ENCODE measurements at places on chromosomes 6 and 20. TPM values are rescaled to one million over a fixed set of nuclear protein-coding genes. Genes with fewer than 3 reads are reported as not detected.

The SH3BGRL2 gene
- 27.4 TPM for total RNA-seq

The SIGLEC1 gene
- 0.13 TPM for total RNA-seq

DNA sequence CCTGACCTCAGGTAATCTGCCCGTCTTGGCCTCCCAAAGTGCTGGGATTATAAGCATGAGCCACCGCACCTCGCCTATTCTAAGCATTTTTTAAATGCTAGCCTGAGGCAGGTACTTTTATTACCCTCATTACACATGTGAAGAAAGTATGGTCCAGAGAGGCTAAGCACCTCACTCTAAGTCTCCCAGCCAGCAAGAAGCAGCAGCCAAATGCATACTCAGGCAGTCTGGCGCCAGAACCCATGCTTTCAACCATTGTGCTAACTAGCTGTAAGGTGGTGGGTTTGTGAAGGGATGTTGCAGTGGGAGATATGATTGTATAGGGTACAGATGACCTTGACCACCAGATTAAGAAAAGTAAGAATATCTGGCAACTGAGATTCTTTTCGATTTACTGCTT is 26.1 kb upstream of the RIPOR2 start:
- H3K36me3 ChIP-seq = no peaks in the 10 kb centered on the region
- no peak overlapping the region for H3K27ac ChIP-seq
- no peak for DNase-seq

- no peak overlapping the region for H3K4me3 ChIP-seq
- no peaks in the 10 kb centered on the region for H3K4me1 ChIP-seq
- no peaks in the 10 kb centered on the region for H3K36me3 ChIP-seq
- no peak overlapping the region for H3K27ac ChIP-seq
Observed at GRCh38 chr6:40692337-40692736, 105.2 kb upstream of the LRFN2 start.

GRCh38 chr6:118812970-118813369 is 81.0 kb upstream of the ASF1A start:
- no peak overlapping the region for H3K4me3 ChIP-seq
- no peaks in the 10 kb centered on the region for H3K4me1 ChIP-seq
- H3K27me3 ChIP-seq = no peaks in the 10 kb centered on the region
- peaks cover 13% of the 10 kb centered on the region for H3K36me3 ChIP-seq
- H3K27ac ChIP-seq = no peak overlapping the region
- no peak for DNase-seq

Data from PC-9 (cell line).